Activated gamma-delta T cell (primary cell): ENCODE measurements at places on chromosomes 13 and 19.

DNA sequence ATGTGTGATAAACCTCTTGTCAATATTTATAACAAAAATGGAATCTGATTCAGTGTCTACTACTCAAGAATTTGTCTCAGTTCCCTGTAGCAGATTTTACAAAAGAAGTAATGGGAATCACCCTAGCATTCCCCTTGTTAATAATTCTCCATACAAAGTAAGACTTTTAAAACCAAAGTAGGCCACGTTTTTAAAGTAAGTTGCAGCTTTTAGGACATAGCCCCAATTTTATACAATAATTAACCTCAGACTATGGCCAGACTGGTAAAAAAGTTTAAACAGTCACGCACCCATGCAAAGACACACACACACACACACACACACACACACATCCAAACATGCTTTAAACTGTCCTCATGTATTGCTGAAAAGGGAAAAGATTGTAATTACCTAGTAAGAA is 589.9 kb downstream of the PCDH9 start:
- DNase-seq = no peak

DNA sequence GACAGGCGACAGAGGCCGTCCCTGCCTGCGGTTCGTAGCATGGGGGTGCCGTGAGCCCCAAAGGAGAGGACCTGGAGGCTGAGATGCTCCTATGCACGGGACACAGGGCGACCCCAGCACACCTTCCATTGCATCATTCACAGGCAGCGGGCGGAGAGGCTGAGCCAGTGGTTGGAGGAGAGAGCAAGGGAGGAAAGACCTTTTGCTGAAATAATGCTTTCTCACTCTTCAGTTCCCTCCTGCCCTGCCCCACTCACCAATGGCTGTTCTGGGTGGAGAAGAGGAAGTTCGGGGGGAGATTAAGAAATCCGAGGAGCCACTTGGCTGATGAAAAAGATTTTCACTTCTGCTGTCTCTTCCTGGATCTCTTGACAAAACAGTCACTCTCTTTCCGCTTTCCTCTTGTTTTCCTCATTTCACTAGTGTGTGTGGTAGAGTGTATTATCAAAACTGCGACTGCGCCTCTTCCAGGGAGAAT is at the start of gene NLRP12:
Gene NLRP12 (minus strand): TSS at position 181 of the 478 bp plus-strand sequence. CDS start 140 bp downstream, at position 41.
- DNase-seq = no peak

GRCh38 chr13:99977912-99978798 is 3.4 kb upstream of the ZIC2 start:
- no peak for DNase-seq

DNA sequence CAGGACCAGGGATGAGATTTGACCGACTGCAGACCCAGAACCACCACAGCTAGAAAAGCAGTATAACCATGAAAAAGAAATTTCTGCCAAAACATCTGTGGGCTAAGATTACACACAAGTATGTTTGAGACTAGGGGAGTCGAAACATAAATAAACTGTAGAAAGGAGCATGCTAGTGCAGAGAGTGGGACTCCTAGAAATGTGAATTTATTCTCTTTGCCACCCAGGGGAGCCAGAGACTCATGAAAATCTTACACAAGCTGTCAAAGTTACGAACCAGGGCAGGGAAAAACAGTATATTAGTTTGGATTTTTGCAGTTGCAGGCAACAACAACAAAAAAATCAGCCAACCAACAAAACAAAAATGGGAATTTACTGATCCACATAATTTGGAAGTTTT is 12.3 kb upstream of the HSPH1 start:
- no peak for DNase-seq

DNA sequence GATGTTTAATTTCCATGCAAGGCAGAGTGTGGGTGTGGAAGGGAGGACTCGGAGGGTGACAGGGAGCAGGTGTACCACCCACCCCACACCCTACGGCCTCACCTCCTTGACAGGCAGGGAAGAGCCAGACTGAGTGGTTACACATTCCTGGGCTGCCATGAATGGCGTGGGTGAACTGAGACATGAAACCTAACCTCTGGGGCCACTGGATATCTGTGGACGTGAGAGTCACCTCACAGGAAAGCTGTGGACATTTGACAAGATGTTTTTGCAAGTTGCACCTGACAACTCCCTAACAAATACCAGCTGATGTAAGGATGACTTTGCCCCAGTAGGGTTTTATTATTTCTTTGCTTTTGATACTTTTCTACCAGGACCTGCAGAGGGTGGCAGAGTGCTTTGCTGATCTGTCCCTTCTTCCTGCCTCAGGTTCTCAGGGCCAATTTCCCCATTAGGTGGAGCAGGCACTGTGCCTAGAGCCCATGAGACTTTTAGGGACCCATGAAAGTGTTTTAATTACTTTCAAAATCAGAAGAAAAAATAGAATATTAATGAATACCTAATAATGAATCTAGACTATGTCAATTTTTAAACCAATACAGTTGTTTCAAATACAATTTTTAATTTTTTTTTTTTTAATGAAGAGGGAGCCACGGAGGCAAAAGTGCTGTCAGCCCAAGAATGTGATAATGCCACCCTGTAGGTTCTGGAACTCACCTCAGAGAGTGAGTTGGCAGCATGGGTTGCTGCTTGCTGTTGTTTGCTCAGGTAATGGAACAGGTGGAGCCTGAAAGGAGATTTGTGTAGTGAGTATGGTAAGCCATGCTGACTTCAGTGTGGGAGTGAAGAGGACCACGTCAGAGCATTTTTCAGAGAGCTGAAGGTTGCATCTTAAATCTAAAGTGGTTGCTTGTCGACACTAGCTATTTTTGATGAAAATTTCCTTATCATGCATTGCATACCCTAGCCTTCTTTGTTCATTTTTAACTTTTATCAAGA is 58.0 kb upstream of the CYSLTR2 start:
- DNase-seq = no peak

- no peak for DNase-seq
Observed at GRCh38 chr19:18725841-18726770, 42.6 kb downstream of the CRTC1 start.

GRCh38 chr13:33081666-33082065 is 65.4 kb downstream of the KL start:
- no peak for DNase-seq

GRCh38 chr13:25733696-25734435 is 317.9 kb downstream of the SHISA2 start:
- DNase-seq = no peak

GRCh38 chr13:93320942-93321341 is 94.3 kb downstream of the GPC6 start:
- no peak for DNase-seq

GRCh38 chr13:47835470-47836228 is 165.4 kb downstream of the SUCLA2 start:
- no peak for DNase-seq

- DNase-seq = no peak
Observed at GRCh38 chr13:102688306-102688973, 6.4 kb downstream of the METTL21C start.

- DNase-seq = no peak
Observed at GRCh38 chr19:30924670-30925069, 424.6 kb downstream of the TSHZ3 start.

GRCh38 chr19:18904334-18905057 is 8.5 kb upstream of the CERS1 start:
- no peak for DNase-seq

- no peak for DNase-seq
Observed at GRCh38 chr19:51128227-51128626, 3.5 kb downstream of the SIGLEC9 start.

GRCh38 chr13:102947745-102948405 is 102.0 kb downstream of the ERCC5 start:
- DNase-seq = no peak

- DNase-seq = no peak
Observed at GRCh38 chr19:33301144-33301899, 1.0 kb downstream of the CEBPA start.

DNA sequence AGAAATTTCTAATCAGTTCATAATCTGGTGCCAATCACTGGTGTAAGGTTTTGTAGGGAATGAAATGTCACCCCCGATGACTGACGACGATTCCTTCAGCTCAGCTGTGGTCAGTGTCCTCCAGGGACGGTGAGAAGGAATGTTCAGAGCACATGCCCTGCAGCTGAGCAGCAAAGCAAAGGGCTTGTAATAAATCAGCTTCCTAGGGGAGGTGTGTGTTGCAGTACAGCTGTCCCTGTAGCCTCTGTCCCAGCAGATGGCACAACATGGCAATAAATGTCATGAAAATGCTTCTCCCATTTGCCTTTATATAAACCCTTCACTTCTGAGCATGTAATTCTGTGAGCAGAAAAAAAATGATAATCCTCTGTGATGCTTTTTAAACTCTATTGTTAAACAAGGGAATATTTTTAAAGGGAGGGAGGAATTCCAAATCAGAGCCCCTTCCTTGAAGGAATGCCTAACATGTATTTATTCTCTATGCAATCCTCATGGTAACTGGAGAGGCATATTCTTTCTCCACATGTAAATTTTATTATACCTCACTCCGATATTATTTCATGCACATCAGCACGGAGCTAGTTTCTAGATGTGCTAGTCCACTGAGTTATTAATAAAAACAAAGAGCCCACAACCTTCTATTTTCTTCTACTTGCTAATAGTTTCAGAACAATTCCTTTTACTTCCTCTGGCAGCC is 102.5 kb downstream of the FAM216B start:
- DNase-seq = no peak

GRCh38 chr13:49993111-49993510 is 3.7 kb upstream of the TRIM13 start:
- DNase-seq = no peak

GRCh38 chr13:40697711-40698110 is 31.3 kb upstream of the FOXO1 start:
- no peak for DNase-seq

DNA sequence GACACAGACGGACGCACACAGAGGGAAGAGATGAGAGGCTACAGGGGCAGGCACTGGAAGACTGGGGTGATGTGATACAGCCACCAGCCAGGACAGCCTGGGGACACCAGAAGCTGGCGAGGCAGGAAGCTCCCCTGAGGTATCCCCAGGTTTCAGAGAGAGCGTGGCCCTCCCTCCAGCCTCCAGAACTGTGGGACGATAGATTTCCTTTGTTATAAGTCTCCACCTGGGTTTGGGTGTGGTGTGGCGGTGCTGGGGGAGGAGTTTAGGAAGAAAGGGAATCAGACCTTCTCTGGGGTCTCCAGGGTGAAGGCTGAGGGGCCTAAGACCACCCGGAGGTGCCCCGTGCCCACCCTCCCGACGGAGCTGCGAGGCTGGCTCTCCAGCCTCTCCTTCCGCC is 2.7 kb upstream of the ASPDH start:
- DNase-seq = no peak

GRCh38 chr19:32416749-32417456 is 11.3 kb downstream of the DPY19L3 start:
- DNase-seq = no peak

DNA sequence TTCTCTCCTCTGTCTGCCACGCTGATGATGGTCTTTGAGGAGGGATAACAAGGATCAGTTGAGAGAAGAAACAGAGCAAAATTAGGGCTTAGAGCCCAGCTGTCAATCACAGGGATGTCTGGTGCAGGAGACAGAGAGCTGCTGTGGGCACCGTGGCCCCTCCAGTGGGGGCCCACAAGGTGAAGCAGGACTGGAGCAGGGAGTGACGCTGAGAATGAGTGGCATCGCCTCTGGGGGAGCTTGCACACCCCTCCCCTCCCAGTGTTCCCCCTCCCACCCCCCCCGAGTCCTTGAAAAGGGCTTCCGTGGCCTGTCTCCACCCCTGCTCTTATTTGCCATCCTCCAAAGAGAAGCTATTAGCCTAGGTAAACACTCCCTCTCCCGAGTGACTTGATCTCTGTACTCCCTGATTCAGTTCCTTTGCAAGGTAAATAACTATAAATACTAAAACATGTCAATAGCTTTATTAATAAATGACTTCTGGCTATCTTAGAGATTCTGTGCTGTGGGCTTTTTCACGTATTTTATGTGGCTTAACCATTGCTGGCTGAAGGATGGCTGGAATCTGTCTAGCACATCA is 440.0 kb downstream of the ZNF536 start:
- no peak for DNase-seq

DNA sequence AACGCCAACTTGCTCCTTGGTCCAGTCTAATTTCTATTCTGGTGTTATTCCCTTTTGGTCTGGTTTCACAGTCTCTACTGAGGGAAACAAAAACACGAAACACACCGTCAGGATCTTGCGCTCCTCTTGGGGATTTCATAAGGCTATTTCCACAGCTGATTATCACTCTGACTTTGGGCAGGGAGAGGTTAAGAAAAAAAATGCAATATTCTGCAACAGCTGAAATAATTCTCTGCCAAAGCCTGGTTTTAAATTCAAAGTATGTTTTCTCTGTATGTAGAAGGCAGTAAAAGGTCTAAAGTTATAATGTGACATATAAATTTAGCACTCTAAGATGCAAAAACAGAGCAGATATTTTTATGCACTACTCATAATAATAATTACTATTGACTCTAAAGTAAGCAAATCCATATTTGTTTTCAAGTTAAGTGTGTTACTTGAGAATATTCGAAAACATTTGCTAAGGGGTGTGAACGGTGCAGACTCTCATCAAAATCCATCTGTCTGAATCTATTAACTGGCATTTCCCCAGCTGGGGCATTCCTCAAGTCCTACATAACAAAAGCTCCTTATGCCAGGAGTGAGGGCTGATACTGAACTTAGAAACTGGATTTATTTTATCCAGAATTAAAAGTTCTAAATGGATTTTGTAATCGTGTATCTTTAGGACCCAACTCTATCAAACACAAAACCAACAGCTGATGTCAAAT is 38.4 kb upstream of the STARD13 start:
- no peak for DNase-seq

- no peak for DNase-seq
Observed at GRCh38 chr13:41700790-41701310, 243.5 kb downstream of the RGCC start.

DNA sequence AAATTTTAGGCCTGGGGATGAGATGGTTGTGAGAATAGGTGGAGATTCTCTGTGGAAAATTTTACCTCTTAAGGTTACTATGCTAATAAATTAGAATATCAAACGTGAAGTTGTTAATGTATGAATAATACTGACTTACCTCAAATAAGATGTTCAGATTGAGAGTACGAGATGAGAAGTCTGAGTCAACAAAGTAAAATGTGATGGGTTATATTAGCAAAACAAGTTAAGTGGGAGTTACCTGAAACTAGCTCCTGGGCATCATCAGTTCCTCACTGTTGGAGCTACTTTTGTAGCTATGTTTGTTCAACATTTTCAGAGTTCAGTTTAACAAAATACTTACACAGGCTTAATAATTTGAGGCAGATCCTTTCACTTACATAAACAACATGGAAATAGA is 108.6 kb downstream of the PIBF1 start:
- DNase-seq = no peak

GRCh38 chr19:6086068-6086788 is 24.1 kb downstream of the RFX2 start:
- DNase-seq = no peak
